K562 (cell line): ENCODE measurements at places on chromosomes 7 and 10.

DNA sequence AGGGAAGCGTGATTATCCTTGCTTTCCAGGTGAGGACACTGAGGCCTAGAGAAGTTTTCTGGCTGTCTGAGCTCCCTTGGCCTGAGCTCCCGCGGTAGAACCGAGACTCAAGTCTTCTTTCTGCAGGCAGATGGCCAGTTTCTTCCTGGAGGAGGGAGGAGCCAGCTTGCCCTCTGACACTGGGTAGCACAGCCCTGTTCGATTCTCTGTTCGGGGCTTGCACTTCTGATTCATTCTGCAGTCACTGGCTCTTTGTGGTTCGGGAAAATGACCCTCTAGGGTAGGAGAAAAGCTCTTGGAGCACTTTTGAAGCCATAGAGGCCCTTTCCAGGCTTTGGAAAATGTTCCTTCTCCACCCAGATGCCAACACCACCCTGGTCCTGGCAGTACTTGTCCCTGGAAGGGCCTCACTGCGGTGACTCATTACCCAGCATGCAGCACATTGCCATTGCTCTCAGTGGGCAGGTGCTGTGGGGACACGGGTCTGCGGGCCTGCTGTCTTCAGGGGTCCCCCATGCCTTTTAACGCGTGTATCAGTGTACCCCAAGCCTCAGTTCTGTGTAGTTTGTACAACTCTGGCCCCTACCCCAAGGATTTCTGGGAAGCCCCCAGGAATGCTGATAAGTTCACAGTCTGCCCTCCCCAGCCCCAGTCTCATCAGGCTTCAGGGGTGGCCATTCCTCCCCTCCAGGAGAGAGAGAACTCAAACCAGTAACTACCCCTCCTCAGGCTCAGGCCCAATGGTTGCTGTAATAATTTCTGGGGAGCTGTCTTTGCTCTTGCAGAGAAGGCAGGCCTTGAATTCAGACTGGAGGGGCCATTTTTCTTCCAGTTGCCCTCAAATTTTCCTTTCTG lies 11.9 kb downstream of the CHST3 start:
- DNase-seq, result no peak
- H3K4me3 ChIP-seq, result no peak overlapping the region
- H3K36me3 ChIP-seq, result no peaks in the 10 kb centered on the region
- peaks cover 28% of the 10 kb centered on the region for H3K27me3 ChIP-seq

DNA sequence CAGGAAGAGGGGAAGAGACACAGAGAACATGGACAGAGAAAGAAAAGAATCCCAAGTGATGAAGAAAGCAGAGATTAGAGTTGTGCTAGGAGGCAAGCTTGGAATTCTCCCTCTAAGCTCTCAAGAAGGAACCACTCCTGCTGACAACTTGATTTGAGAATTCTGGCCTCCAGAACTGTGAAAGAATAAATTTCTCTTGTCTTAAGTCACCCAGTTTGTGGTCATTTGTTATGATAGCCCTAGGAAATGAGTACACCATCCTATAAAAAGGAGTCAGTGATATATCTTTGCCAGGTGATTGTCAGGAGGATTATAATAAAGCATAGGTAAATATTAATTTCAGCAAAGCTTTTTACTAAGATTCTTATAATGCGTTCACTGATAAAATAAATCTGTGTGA lies 82.7 kb upstream of the TFEC start:
- H3K36me3 ChIP-seq, result no peaks in the 10 kb centered on the region
- no peak for DNase-seq
- H3K27ac ChIP-seq, result no peak overlapping the region
- no peak overlapping the region for H3K4me3 ChIP-seq

DNA sequence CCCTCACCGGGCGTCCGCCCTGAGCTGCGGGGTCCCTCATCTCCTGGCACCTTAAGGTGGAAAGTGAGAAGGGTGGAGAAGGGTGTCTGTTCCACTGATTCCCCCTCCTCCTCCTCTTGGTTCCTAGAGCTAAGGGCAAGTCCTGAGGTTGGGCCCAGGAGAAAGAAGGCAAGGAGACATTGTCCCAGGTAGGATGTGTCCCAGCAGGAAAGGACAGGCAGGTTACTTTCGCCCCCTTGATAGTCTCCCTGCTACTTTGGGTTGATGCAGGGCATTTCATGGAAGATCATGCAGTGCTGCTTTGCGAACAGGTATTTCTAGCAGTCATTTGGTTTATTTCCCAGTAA lies 582 bp downstream of the STEAP2 start:
- H3K27me3 ChIP-seq, result peaks cover 15% of the 10 kb centered on the region; the same call in 2 of the 3 replicates
- H3K4me3 ChIP-seq, result no peak overlapping the region
- no peak for DNase-seq
- no peak overlapping the region for H3K27ac ChIP-seq

GRCh38 chr7:121916211-121916610 lies 43.2 kb downstream of the PTPRZ1 start:
- no peak for DNase-seq
- no peaks in the 10 kb centered on the region for H3K4me1 ChIP-seq
- H3K36me3 ChIP-seq, result no peaks in the 10 kb centered on the region
- no peaks in the 10 kb centered on the region for H3K27me3 ChIP-seq
- no peak overlapping the region for H3K4me3 ChIP-seq

DNA sequence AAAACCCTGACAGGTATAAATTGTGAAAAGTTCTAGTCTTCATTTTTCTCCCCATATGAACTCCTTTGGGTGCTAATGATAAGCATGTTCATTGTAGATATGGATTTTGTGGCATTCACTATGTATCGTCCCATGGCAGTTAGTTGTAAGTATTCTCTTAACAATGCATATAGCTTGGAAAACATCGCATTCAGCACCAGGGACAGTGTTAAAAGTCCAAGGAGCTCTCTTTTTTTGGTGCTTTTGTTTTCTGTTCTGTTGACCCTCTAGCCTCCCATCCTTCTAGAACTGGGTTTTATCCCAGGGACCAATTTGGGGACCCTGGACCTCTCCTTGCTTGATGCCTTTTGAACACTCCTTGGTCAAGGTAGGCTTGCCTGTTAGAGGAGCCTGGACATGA lies 37.7 kb downstream of the INSYN2A start:
- H3K4me1 ChIP-seq, result no peaks in the 10 kb centered on the region
- H3K36me3 ChIP-seq, result no peaks in the 10 kb centered on the region
- no peak overlapping the region for H3K27ac ChIP-seq
- H3K27me3 ChIP-seq, result no peaks in the 10 kb centered on the region

- H3K4me3 ChIP-seq, result no peak overlapping the region
- no peaks in the 10 kb centered on the region for H3K36me3 ChIP-seq
- no peak for DNase-seq
- H3K27me3 ChIP-seq, result no peaks in the 10 kb centered on the region
Observed at GRCh38 chr10:113045147-113046055, 95.4 kb downstream of the TCF7L2 start.

DNA sequence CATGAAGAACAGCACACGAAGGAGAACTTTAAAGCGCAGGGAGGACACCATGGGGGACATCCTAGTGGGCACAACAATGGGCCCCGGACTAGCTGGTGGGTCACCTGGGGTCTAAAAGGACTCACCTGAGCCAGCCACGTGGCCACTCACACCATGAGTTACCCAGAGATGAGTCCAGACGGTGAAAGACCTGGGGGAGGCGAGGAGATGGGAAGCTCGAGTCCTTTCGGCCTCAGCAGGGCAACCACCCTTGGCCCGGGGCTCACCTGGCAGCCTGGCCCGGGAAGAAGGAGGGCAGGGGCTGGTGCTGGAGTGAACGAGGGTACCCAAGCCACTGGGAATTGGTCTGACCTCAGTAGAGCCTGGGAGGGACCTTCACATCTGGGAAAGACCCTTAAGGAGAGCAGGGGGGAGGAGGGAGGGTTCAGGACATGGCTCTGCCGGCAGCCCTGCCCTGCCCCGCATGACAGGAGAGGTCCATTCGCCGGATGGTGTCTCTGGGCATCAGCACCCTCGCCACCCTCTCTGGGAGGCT lies 5.7 kb downstream of the GIGYF1 start:
- H3K4me3 ChIP-seq, result no peak overlapping the region
- DNase-seq, result no peak
- H3K36me3 ChIP-seq, result peaks cover 77% of the 10 kb centered on the region; the same call in 2 of the 3 replicates
- H3K4me1 ChIP-seq, result peaks cover 17% of the 10 kb centered on the region
- no peak overlapping the region for H3K27ac ChIP-seq

DNA sequence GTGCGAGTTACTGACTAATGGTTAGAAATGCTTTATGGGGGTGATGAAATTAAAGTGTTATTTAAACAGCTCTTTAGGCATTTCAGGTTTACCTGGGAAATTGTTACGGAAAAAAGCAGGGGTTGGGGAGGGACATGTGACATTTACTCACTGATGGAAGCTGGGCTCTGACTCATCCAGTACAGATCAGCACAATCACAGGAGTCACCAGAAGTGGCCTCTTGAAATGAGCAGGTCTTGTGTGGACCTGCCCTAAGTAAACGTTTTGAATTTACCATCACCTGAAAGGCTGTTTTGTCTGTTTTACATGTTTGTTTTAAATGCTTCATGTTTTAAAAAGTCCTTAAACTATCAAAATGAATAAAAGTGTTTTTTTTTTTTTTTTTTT lies 2.3 kb downstream of the GLRX3 start:
- no peaks in the 10 kb centered on the region for H3K27me3 ChIP-seq
- peaks cover 23% of the 10 kb centered on the region for H3K4me1 ChIP-seq

DNA sequence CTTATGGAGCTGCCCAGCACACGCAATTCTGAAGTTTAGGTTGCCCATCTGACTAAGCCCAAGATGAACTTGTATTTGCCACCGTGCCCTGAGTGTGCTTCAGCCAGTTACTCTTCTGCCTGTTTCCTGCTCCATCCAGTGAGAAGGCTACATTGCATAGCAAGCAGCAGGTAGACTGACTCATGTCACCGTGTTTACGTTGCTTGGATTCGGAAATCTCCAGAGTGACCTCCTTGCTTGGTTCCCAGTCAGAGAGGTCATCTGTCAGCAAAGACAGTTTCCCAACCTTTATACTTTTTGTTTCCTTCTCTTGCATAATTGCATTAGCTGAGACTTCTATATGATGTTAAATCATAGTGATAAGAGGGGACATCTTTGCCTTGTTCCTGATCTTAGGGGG lies 30.9 kb downstream of the NACAD start:
- H3K27me3 ChIP-seq, result no peaks in the 10 kb centered on the region
- no peaks in the 10 kb centered on the region for H3K4me1 ChIP-seq
- no peak overlapping the region for H3K27ac ChIP-seq
- no peak for DNase-seq
- no peak overlapping the region for H3K4me3 ChIP-seq
- peaks cover 13% of the 10 kb centered on the region; the same call in 2 of the 3 replicates for H3K36me3 ChIP-seq

DNA sequence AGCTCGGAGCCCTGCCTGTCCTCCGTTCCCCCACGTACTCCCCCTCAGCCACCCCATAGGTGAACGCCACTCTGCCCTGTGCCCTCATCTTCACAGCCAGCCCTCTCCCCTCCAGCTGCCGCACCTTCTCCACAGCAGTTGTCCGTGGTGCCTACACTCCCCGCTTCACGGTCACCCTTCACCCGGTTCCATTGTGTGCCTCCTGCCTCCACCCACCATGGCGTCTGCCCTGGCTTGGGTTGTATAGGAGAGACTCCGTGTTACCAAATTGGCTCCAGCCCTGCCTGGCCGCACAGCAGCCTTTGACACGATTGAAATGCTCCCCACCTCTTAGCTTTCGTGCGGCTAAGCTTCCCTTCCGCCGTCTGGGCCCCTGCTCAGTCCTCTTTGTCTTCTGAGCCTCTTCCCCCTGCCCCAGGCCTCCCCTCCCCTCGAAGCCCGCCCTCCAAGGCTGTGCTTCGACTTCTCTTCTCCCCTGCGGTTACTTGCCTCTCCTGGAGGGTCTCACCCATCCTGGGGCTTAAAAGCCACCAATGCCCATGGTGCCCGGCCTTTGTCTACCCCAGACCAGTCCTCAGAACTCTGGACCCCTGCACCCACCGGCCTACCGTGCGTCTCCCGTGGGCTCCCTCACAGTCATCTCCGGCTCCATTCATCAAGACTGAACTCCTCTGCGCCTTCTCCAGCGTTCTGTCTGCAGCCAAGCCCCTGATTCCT lies 18.5 kb upstream of the NODAL start:
- peaks cover 48% of the 10 kb centered on the region for H3K27me3 ChIP-seq
- DNase-seq, result no peak
- peaks cover 5% of the 10 kb centered on the region; the same call in 1 of the 3 replicates for H3K4me1 ChIP-seq
- H3K4me3 ChIP-seq, result no peak overlapping the region

- peaks cover 14% of the 10 kb centered on the region for H3K36me3 ChIP-seq
- DNase-seq, result no peak
- no peak overlapping the region for H3K4me3 ChIP-seq
- H3K4me1 ChIP-seq, result peaks cover 18% of the 10 kb centered on the region; the same call in 2 of the 3 replicates
- peak overlapping the region; percentile 66; the same call in 1 of the 3 replicates for H3K27ac ChIP-seq
Observed at GRCh38 chr10:124745252-124745651, 1.1 kb upstream of the FAM53B start.

DNA sequence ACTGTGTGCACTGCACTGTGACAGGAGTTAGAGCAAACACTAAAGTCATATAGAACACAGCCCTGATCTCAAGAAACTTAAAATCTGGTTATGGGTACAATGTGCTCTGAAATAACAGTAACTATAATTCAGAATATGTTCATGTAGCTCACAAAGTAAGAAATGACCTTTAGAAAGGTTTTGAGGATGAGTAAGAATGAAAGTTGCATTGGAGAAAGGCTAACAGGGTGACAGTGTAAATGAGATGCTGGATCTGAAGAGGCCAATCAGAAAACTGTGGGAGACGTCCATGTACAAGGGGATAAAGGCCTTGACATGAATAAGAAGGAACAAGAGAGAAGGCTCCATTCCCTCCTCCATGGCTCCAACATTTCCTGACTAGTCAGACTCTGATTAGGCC lies 124.7 kb downstream of the GRM3 start:
- H3K4me3 ChIP-seq, result no peak overlapping the region
- no peaks in the 10 kb centered on the region for H3K36me3 ChIP-seq
- H3K27me3 ChIP-seq, result no peaks in the 10 kb centered on the region
- H3K4me1 ChIP-seq, result no peaks in the 10 kb centered on the region
- DNase-seq, result no peak
- no peak overlapping the region for H3K27ac ChIP-seq

GRCh38 chr10:31133792-31134310 lies 102.2 kb upstream of the ZNF438 start:
- peak; percentile 94 for DNase-seq
- no peak overlapping the region for H3K4me3 ChIP-seq
- no peaks in the 10 kb centered on the region for H3K36me3 ChIP-seq
- H3K27me3 ChIP-seq, result no peaks in the 10 kb centered on the region

GRCh38 chr7:1993776-1994740 lies 238.7 kb downstream of the MAD1L1 start:
- no peaks in the 10 kb centered on the region for H3K27me3 ChIP-seq
- DNase-seq, result no peak
- no peak overlapping the region for H3K27ac ChIP-seq
- H3K4me1 ChIP-seq, result peaks cover 34% of the 10 kb centered on the region

GRCh38 chr10:7846591-7846990 lies 28.3 kb downstream of the TAF3 start:
- DNase-seq, result no peak
- H3K36me3 ChIP-seq, result no peaks in the 10 kb centered on the region
- H3K27ac ChIP-seq, result no peak overlapping the region
- H3K4me1 ChIP-seq, result no peaks in the 10 kb centered on the region
- no peaks in the 10 kb centered on the region for H3K27me3 ChIP-seq
- no peak overlapping the region for H3K4me3 ChIP-seq
